HEK293T (cell line): ENCODE measurements at places on chromosomes 12 and 14.
A peak's percentile ranks its signal among the peaks of the same experiment; 100 is the strongest.

DNA sequence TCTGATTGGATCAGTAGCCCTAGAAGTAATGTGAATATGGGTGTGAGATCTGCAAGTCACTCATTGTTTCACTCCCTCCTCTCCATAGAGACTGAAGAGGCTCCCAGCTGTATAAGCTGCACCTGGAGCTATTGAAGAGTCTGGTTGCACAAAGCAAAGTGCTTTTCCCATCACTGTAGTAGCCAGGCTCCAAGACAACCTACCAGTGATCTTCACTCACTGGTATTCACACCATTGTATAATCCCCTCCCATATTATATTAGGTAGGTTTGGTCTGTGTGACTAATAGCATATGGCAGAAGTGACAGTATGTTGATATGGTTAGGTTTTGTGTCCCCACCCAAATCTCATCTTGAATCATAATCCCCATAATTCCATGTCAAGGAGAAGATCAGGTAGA, 64.4 kb downstream of the ZFC3H1 start:
- no peak for DNase-seq

DNA sequence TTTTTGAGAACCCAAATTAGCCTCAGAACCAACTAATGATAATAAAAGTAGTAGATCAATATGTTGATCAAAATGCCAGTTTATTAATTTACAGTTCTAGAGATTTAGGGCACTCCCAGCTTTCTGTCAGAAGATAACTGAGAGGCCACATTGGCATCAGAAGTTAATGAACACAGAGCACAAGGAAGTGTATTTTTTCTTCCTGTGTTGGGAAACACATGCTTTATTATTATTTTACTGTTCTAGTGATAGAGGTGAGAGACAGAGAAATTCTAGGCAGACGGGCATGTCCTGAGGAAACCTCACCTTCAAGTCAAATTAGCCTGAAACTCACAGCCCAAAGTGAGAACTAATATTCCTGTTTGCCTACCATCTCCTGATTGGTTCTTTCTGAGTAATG, 213.7 kb downstream of the PCNX1 start:
- DNase-seq, result no peak

DNA sequence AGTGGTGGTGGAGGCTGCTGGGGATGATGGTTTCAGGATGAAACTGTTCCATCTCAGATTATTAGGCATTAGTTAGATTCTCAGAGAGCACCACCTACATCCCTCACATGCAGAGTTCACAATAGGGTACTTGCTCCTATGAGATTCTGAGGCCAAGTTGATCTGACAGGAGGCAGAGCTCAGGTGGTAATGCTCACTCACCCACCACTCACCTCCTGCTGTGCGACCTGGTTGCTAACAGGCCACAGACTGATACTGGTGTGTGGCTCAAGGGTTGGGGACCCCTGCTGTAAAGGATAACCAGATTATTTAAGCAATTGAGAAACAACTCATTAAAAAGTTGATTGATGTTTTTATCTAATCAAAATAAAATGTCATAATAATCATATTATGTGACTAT, 248.5 kb downstream of the RERGL start:
- no peak for DNase-seq

- peak; percentile 28 for DNase-seq
These were observed 20.9 kb upstream of the ATP5MC2 start for GRCh38 chr12:53696655-53697331.

DNA sequence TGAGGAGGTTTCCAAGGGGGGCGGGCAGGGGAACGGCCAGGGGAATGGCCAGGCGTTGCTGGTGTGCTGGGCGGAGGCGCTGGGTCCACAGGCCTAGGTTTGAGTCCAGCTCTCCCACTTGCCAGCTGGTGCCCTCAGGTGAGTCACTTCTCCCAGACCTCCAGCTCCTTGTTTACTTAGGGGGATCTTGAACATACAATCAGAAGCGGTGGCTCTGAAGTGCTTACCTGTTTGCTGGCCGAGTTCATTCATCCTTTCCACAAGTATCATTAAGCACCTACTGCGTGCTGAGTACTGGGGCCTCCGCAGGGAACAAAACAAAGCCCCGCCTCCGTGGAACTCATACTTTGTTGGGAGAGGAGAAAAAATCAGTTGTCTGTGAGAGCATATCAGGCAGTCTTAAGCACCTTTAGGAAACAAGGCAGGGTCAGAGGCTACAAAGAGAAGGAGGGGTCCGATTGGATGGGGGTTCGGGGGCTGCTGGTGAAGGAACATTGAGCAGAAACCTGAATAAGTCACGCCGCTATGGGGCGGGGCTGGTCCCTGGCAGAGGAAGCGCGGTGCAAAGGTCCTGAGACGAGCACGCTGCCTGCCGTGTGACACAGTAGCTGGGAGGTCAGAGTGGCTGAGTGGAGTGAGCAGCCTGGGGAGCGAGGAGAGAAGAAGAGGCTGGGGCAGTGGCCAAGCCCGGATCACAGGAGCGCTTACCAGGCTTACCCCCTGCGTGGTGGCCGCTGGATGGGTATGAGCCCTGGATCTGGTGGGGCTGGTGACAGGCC, 15.1 kb downstream of the MVK start:
- DNase-seq, result no peak

DNA sequence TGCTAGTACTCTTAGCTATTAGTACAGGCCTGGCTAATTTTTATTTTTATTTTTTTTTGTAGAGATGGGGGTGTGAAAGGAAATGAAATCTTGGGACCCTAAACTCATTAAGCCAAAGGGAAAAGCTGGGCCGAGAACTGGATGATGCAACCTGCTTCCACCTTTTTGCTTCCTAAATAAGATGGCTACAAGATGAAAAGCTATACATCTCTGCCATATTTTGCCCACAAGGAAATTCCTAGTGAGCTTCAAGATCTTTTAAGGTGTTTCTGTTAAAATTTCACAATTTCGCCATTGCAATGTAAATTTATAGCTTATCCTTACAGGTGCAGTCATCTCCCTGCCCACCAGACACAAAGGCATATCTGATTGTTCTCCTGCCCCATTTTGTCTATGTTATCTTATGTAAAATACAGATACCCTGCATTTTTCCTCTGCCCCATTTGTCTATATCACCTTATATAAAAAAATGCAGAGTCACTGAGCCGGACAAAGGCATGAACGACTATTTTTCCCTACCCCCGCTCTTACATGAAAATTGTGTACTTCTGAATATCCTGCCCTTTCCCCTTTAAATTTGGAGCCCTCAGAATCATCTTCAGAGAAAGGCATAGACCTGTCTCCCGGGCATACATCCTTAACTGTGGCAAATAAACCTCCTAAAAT, 112.0 kb upstream of the SLC38A2 start:
- DNase-seq, result no peak

GRCh38 chr14:28831126-28831525, 64.5 kb downstream of the FOXG1 start:
- DNase-seq, result no peak

DNA sequence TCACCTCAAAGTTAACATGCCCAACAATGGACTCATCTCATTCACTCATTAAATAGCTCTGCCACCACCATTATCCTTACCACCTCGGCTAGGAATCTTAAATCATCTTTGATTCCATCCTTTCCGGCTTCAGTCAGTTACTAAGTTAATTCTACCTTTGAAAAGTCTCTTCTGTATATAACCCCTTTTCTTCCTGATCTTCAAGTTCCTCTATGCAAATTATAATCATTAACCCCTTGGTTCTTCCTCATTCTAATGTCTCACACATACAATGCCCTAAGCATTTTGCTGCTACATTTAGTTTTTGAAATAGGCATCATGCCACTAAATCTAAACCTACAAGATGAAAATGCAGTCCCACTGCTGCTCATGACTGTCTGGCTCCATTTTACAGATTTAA, 51.6 kb downstream of the ATP2B1 start:
- DNase-seq, result no peak

DNA sequence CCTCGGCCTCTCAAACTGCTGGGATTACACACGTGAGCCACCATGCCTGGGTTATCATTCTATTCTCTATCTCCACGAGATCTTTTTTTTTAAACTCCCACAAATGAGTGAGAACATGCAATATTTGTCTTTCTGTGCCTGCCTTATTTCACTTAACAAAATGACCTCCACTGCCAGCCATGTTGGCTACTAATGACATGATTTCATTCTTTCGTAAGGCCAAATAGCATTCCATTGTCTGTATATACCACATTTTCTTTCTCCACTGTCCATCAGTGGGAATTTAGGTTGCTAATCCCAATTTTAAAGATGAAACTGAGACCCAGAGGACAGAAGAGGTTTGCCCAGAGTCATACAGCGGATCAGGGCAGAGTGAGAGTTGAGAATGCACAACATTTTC, 10.9 kb upstream of the TRPV4 start:
- DNase-seq, result no peak

- no peak for DNase-seq
These were observed 20.6 kb downstream of the ARMH4 start for GRCh38 chr14:58131386-58131785.

GRCh38 chr12:123034022-123034541, 53.6 kb downstream of the ARL6IP4 start:
- no peak for DNase-seq

GRCh38 chr12:54207539-54208294, 18.9 kb upstream of the SMUG1 start:
- DNase-seq, result peak; percentile 77

GRCh38 chr12:15789220-15790171, at the start of gene EPS8:
EPS8 (minus strand) TSS chr12:15789388; CDS start chr12:15682951, 106,437 bp downstream.
- DNase-seq, result peak; percentile 93

DNA sequence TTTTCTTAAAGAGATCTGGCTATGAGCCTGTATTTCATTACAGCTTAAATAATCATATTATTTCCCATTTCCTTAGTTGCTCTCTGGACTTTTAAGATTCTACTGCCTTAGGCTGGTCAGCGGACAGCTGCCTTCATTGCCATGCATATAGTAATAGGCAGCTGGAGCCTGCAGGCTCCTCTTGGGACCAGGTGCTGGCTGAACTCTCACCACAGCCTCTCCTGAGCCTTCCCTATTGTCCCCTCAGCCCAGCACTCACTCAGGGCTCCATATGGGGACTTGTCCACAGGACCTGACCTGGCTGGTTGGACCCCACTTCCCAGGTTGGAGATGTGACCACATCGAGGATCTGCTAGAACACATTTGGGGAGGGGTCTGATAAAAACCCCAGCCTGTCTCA, 405.4 kb downstream of the DPF3 start:
- DNase-seq, result no peak

- no peak for DNase-seq
These were observed 99.8 kb downstream of the AKAP6 start for GRCh38 chr14:32428875-32429274.

DNA sequence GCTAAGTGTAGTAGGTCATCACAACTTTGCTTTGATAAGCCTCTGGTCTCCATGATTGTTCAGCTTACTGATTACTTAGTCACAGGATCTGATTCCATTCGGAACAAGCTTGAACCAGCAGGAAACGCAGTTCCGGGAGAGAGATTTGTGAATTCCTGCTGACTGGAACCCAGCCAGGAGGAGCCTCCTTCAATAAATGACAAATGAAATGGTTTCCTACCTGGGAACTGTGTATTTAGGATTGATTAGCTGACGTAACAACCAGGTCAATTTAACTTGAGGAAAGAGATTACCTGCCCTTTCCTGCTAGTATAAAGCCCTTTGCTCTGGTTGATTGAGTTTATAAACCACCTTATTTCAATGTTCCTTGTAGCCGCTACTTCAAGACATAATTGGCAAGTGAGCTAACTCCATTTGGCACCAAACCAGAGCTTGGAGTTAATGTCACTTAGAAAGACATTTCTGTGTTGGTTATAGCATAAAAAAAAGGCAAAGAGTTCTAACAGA, 35.1 kb upstream of the KCNH3 start:
- no peak for DNase-seq

DNA sequence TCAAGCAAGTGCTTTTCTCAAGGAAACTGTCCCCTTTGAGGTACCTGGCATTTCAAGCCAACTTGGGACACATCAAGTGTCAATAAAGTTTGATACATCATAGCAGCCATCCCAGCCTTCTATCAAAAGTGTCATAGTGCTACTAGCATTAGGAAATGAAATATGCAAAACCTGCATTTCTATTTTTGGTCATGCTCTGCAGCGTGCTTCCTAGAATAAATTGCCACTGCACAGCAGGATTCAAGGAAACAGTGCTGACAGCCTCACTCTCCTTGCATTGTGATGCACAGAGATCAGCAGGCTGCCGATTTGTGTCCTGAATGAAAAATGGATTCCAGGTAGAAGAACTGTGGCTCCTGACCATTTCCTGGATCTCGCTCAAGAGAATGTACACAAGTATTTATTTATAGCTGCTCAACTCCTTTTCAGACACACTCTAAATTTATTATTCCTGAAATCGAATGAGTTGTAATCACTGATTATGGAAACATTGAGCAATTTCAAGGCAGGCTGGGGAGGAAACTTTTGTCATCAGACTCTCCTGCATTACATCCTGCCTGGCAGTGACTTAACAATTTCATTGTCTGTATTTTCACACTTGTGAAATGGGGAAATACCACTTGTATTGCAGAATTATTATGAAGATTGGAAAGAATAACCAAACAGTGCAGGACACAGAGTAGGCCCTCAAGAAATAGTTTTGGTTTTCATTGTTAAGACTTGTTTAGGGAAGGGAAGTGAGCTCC, 120.9 kb downstream of the SLC38A6 start:
- no peak for DNase-seq

GRCh38 chr12:749751-750270, 2.6 kb upstream of the WNK1 start:
- no peak for DNase-seq

GRCh38 chr14:68000511-68000910, 180.9 kb downstream of the RAD51B start:
- no peak for DNase-seq

DNA sequence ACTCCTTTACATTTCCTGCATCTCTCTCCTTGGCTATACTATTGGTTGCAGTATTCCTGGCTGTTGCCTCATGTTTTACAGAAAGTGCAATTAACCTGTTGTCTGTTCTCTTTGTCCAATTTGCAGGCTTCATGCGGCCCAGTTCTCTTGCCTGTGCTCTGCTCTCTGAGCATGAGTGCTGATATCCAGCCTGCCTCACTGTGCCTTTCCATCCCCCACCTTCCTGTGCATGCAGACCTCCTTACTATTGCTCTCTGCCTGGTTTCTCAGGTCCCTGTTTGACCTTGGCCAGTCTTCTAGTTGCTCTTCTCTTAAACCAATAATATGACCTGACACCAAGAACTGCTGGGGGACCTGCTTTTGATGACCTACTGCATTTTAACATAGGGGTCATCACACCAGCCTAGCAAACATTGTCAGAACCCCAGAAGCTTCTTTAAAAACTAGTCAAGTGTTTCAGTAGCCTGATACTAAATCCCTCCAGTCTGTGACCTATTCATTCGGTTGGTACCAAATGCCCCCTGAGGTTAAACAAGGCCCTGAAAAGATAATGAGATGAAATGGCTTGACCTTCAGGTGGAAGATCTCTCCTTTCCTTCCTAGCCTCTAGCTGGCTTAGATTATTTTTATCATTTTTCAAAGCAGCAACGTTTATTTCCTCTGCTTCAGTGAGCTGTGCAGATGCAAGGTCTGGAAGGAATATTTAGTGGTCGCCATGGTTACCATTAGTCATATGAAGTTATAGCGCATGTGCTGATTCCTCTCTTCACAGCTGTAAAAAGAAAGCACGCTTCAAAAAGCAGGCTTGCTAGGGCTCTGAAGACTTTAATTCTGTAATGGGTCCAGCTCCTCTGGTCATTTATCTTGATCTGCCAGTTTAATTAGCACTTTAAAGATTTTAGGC, 216.5 kb downstream of the PHLDA1 start:
- DNase-seq, result no peak

- no peak for DNase-seq
These were observed 7.0 kb downstream of the ISCA2 start for GRCh38 chr14:74500417-74501134.
